ENCODE measurements at places on chromosomes 13 and 19.

DNA sequence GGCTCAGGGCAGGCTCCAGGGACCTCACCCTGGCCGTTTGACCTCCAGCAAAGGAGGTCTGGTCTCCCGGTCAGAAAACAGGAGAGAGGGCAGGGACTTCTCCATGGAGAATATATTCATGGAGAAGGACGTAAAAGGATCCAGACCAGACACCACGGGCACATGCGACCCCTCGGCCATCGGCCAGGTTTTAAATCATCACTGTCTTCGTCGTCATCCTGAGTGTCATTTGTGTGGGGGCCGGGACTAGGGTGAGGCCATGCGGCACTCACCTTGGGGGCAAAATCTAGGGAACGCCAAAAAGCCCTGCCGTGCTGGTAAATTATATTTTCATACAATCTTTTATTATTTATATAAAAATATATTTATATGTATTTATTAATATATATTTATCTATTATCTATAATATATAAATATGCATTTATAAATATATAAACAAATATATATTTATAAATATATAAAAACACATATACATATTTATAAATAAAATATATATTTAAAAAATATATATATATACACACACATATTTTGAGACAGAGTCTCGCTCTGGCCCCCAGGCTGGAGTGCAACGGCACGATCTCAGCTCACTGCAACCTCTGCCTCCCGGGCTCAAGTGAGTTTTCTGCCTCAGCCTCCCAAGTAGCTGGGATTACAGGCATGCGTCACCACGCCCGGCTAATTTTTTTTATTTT lies 75.4 kb downstream of the GADD45B start:
- DNase-seq = no peak

GRCh38 chr19:48398375-48399235 lies 5.1 kb downstream of the GRIN2D start:
- DNase-seq = peak; percentile 32

GRCh38 chr19:33187183-33187540 lies 7.0 kb upstream of the LRP3 start:
- DNase-seq = no peak

GRCh38 chr13:23763318-23763717 lies 125.9 kb downstream of the MIPEP start:
- no peak for DNase-seq

- DNase-seq = no peak
Measured at GRCh38 chr13:110216398-110217041, 90.4 kb downstream of the COL4A1 start.

GRCh38 chr19:18445262-18445948 lies 7.5 kb upstream of the ISYNA1 start:
- DNase-seq = no peak

GRCh38 chr13:42649831-42650230 lies 75.9 kb downstream of the TNFSF11 start:
- no peak for DNase-seq

DNA sequence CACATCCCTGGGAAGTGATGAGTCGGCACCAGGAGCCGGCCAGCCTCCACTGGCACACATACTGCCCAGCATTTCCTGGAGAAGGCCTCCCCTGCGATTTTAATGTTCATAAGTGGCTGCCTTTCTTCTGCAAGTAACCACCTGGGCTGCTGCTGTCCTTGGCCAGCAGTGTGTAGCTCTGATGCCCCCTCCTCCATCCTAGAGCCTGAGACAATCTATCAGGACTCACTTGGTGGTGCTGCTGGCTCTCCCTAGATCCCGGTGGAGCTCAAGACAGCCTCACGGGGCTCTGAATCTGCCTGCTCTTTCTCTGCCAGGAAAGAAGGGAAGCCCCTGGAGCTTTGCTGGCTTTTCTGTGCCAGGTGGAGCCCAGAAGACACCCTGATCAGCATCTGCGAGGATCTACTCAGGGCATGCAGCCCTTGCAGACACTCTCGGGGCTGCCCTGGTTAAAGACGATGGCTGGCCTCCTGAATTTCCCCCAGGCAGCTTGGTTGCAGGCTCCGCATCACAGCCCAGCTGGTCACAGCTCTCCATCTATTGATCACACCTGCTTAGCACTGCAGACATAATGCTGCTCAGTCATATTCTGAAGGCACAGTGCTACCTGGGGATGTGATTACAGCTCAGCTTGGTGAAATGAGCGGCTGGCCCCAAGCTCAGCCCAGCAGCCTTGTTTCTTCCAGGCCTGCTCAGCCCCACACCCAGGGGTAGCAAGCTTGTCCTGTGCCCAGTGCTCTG lies 122.3 kb downstream of the ZDHHC20 start:
- no peak for DNase-seq

DNA sequence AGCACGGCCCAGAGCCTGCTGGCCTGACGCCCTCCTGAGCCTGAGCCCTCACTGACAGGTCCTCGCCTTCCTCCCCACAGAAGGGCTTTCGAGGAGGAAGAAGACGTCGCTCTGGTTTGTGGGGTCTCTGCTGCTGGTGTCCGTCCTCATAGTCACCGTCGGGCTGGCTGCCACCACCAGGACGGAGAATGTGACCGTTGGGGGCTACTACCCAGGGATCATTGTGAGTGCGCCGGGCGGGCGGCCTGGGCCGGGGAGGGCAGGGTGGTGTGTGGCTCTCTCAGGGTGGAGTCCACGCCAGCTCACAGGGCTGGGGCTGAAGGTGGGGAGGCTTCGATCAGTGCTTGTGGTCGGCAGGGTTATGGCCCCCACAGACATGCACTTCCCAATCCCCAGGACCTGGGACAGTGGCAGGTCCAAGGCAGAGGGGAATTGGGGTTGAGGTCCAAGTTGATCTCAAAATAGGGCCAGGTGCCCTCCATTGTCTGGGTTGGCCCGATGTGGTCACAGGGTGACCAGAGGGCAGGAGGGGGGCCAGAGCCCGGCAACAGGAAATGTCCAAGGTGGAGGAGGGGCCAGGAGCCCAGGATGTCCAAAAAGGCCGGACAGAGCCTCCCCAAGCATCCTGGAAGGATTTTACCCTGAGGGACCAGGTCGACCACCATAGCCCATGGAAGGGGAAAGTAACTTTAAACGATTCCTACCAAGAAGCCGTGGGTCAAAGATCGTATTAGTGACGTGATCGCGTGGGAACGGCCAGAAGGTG lies 7.2 kb downstream of the TMEM255B start:
- no peak for DNase-seq

DNA sequence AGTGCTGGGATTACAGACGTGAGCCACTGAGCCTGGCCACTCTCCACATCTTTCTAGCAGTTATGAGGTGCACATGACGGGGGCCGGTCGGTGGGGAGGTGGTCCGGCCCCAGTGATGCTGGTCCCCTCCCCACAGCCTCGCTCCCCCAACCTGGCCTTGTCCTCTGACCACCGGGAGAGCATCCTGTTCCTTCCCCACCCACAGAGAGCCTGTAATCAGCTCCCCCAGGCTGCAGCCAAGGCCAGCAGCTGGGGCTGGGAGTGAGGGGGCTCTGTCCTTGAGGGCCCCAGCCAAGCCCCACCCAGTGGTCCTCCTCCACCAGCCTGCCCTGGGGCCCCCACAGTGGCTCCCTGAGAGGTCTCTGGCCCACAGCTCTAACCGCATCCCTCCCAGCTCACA lies 3.0 kb upstream of the INSL3 start:
- DNase-seq = no peak

DNA sequence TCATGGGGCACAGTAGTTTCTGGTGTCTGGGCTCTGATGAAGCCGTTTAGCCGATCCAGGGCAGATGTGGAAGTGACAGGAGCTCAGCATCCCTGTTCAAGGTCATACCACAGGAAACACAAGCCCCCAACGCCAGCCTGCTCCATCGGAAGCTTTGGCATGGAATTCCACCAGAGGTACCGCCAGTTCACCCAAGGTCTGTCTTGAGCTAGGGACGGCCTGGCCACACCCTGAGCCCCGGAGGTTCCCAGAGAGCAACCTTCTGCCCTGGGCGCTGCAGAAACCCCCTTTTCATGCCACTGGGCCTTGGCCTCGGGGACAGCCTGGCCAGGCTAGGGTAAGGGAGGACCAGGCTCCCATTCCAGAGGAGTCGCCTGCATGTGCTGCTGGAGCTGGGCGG lies 39.4 kb upstream of the TPM4 start:
- DNase-seq = no peak

- DNase-seq = no peak
Measured at GRCh38 chr13:91245288-91245687, 102.2 kb upstream of the MIR17HG start.

- DNase-seq = no peak
Measured at GRCh38 chr13:71828117-71828516, 38.9 kb downstream of the DACH1 start.

- no peak for DNase-seq
Measured at GRCh38 chr19:47497050-47497766, 13.2 kb upstream of the KPTN start.

DNA sequence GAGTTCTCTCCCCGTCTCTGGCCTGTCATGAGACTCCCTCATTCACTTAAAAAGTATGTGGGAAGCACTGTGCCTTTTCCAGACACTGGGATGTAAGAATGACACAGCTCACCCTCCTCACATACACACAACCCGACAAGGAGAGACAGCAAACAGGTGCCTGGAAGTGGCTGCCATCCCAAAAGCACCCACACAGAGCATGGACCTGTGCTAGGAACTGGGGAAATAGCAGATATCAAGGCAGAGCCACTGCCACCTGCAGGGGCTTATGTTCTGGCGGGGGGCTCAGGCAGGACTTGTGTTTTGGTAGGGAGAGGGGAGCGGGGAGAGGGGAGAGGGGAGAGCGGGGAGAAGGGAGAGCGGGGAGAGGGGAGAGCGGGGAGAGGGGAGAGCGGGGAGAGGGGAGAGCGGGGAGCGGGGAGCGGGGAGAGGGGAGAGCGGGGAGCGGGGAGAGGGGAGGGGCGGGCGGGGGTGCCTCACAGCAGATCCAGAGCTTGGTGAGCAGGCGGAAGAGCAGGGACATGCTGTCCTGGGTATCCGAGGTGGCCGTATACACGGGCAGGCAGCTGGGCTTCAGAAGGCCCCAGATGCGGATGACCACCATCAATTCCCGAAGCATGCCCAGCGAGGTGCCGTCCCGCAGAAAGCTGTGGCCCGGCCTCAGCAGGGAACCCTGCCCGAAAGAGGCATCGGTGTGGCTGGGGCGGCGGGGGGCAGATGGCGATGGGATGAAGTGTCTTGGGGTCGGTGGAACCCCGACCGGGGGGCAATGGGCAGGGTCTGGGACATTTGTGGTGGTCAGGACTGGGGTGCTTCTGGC lies 12.2 kb downstream of the CFD start:
- peak; percentile 22 for DNase-seq

DNA sequence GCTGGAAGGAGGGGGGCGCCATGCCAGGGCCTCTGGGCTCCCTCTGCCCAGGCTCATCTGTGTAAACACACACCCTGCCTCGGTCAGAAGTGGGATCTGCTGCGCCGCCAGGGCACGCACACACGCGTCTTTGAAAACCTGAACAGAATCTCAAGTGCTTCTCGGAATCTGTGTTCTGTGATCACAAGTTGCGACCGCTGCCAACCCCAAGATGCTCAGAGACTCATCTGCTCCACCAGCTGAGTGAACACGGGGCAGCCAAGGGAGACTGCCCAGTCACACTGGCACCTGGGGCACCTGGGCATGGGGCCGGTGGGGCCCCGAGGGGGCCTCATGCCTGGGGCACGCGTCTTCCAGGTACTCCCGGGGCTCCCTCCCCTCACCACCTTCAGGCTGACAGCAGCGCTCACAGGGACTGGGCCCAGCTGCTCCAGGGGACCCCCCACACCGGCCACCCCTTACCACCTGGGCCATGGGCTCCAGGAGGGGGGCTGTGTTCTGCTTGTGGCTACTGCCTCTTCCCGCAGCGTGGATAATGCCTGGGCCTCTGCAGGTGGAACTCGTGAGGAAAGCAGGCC lies 59.0 kb downstream of the KLF2 start:
- DNase-seq = no peak

GRCh38 chr13:110044551-110045111 lies 258.2 kb upstream of the IRS2 start:
- DNase-seq = no peak

GRCh38 chr19:47391510-47392223 lies 27.7 kb downstream of the MEIS3 start:
- peak; percentile 71 for DNase-seq

- DNase-seq = no peak
Measured at GRCh38 chr13:106443607-106444322, 91.7 kb downstream of the EFNB2 start.

- DNase-seq = no peak
Measured at GRCh38 chr19:15498910-15499309, 9.4 kb upstream of the CYP4F22 start.

GRCh38 chr13:55815458-55816033 lies 1325.2 kb upstream of the PRR20A start:
- DNase-seq = no peak

Data from NCI-H2029 treated with DMSO at 0.1 percent for 48 hours (cell line).